ENCODE measurements at places on chromosomes 3 and 15. TPM values are rescaled to one million over a fixed set of nuclear protein-coding genes. Genes with fewer than 3 reads are reported as not detected.

The TLR9 gene
- total RNA-seq, result 0.38 TPM

The GRK7 gene
- total RNA-seq, result not detected

The HCLS1 gene
- total RNA-seq, result 13.9 TPM

The KLF15 gene
- total RNA-seq, result 33.0 TPM

The BOC gene
- total RNA-seq, result 7.1 TPM

The RAB8B gene
- total RNA-seq, result 12.3 TPM

The SAXO2 gene
- total RNA-seq, result 2.2 TPM

The FANCD2 gene
- 1.0 TPM for total RNA-seq

The GAP43 gene
- 0.22 TPM for total RNA-seq

DNA sequence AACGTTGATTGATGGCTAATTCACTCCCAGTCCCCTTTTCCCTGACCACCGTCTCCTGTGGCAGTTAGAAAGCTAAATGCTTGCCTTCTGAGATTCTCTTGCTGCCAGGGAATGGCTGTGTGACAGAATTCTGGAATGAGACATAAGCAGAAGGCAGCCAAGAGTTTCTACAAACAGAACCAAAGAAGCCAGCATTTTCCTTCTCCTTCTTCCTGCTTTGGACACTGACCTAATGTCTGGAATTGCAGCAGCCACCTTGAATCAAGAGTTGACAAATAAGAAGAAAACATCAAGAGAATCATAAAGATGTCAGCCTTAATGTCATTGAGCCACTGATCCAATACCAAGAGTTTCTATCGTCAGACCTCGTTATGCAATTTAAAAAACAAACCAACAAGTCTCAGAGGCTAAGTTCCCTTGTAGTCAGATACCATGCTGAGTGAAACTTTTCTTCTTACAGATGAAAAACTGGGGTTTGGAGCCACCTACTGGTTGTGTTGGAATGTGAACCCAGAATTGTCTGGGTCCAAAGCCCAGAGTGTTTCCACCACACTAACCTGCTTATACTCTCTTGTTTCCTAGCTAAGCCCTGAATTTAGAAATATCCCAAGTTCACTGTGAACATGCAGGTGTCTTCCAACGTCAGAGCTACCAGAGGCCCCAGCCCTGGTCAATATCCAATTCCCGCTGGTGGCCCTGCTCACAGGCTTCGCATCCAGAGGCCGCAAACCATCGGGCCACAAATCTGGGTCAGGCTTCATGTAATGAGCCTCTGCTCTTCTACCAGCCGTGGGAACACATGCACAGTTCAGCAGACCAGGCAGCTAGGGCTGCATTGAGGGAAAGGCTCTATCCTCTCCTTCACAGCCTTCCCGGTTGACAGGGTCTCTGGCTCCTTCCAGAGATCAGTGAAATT is 42.5 kb downstream of the MCF2L2 start:
- DNase-seq, result no peak

- no peak for DNase-seq
Measured at GRCh38 chr3:123595396-123596180, 10.7 kb upstream of the HACD2 start.

DNA sequence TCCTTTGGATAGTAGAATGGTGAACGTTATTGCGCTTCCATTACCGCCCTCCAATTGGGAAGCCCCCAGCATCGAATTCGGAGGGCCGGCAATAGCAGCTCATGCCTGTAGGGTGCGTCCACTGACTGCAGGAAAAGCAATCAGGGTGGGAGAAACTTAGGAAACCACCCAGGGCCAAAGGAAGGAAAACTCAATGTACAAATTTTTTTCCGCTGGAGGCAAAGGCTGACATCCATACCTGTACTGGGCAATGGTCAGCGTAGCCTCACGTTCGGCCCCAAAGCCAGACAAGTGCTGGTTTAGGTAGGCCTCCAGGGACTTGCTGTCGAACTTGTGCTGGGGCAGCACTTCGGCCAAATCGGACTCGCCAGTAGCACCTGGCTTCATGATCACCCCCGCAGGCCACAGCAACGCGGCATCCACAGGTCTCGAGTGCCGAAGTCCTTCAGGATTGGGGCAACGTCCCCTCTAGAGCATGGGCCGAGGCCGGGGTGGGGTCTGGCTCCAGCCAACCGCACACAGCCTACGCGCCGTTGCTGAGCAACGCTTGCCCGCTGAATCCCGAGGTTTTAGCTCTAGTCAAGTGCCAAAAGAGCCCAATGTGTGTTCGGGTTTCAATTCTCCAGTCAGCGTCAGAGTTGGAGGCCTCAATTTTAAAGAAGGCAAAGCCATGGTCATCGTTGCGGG is at the start of gene ACAD11:
Gene ACAD11, minus strand, starts transcription at position 445 of the 687 bp plus-strand sequence. Its CDS starts 58 bp downstream, at position 387.
- peak; percentile 85 for DNase-seq

- DNase-seq, result no peak
Measured at GRCh38 chr15:73727330-73727976, 25.7 kb downstream of the INSYN1 start.

DNA sequence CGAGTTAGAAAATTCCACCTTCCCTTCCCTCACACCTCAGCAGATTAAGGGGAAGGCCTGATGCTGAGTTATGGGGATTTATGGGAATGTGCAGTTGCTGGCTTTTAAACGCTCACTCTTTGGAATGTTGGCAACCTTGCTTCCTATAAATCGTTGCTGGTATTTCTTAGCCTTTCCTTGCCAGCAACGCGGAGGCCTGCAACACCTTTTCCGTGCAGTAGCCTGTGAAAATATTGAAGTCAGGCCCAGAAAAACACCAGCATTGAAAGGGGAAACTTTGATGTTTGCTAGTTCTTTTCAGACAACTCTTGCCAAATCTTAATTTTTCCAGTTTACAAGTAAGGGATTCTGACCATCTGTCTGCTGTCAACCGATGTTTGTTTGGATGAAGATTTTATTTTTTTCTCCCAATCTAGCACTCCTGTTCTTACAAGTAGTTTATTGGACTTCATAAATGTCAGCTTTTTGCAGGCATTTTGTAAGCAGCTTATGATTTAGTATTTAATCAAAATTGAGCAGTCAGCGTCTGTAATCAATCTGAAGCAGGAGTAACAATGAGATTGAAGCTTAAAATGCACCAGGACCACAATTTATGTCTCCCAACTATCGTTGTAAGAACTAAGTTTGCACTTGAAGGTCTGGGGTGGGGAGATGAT is 251.0 kb downstream of the RPLP1 start:
- no peak for DNase-seq

DNA sequence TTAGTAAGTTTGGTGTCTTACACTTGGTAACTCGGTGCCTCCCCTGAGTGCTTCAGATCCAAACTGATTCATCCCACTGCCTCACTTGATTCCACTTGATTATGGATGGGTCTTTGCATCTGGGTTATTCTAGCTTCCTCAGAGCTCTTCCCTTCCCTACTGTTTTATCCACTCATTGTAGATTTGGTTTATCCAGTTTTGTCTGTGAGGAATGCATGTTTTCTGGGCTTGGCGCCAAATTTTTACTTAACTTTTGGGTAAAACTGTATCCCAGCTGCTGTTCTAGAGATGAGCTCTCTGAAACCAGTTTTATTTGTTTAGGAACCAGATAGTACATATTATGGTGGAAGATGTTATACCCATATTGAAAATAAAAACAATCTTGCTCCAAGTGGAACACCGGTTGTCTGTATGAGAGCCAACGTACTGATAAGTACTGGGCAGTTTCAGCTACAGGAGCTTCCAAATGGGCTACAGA is 20.9 kb downstream of the RAD54L2 start:
- DNase-seq, result no peak

GRCh38 chr15:96171853-96172296 is 158.6 kb upstream of the NR2F2 start:
- no peak for DNase-seq

DNA sequence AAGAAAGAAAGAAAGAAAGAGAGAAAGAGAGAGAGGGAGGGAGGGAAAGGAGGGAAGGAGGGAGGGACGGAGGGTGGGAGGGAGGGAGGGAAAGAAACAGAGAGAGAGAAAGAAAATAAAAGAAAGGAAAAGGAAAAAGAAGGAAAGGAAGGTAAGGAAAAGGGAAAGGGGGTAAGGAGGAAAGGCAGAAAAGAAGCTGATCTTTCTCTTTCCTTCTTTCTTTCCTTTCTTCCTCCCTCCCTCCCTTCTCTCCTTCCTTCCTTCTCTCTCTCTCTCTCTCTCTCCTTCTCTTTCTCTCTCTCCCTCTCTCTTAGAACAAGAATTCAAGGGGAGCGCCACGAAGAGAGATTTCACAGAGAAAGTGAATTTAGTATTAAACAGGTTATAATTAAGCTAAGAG is 25.8 kb upstream of the TMCC1 start:
- no peak for DNase-seq

GRCh38 chr15:74364936-74365597 is 2.4 kb downstream of the CYP11A1 start:
- DNase-seq, result no peak

- DNase-seq, result no peak
Measured at GRCh38 chr3:69164296-69164695, 41.9 kb upstream of the LMOD3 start.

GRCh38 chr15:85403745-85404144 is 23.3 kb downstream of the AKAP13 start:
- no peak for DNase-seq

GRCh38 chr3:31498791-31499190 is 33.9 kb upstream of the STT3B start:
- DNase-seq, result no peak

GRCh38 chr3:180678231-180678630 is 1.1 kb downstream of the CCDC39 start:
- DNase-seq, result no peak

- DNase-seq, result no peak
Measured at GRCh38 chr3:27610800-27611525, 111.2 kb downstream of the EOMES start.

- DNase-seq, result no peak
Measured at GRCh38 chr3:125000661-125001060, 55.1 kb downstream of the HEG1 start.

GRCh38 chr3:176690083-176690869 is 507.0 kb downstream of the TBL1XR1 start:
- DNase-seq, result no peak

DNA sequence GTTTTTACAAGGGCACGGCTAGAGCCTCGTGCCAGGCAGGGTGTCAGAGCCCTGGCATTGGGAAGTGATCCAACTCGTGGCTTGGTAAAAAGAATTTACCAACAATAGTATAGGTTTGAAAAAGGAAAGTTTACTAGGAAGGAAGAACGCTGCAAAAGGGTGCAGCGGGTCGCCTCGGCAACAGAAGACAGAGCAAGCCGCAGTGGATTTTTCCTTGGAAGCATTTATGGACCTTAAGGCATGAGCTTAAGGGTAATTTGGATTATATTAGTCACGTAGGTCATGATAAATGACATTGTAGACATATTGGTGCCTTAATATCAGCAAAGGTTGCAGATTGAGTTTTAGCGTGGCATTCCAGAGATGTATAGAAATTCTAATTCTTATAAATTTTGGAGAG is 163.4 kb upstream of the PPP2R3A start:
- no peak for DNase-seq

DNA sequence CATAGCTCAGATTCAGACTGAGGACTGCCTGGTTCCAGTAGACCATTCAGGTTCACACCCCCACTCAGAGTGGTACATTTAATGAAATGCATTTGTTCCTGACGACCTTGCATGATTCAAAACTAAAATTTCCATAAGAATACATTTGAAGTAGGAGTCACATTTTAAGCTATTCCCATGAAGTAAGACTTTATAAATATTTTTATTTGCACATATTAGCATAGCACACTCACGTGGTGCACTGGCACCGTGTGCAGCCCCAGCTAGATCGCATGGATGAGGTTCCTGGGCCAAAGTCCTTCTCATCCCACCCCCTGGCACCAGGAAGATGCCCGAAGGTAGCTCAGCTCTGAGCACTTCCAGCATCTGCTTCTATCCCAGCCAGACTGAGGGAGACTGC is 59.4 kb downstream of the SLCO2A1 start:
- no peak for DNase-seq

DNA sequence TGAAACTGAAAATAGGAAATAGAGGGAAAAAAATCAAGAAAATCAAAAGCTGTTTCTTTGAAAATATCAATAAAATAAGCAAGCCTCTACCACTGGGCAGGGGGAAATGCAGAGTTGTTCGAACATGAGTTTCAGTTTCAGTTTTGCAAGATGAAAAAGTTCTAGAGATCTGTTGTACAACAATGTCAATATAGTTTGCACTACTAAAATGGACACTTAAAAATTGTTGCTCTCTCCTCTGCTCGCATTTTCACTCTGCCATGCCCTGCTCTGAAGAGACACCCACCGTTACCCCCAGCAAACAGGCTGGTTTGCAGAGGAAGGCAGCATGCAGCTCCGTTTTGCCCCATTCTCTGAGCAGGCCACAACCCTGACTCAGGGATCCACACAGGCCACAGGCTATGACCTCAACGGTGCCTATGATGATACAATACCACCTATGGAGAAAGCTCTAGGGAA is 64.5 kb downstream of the ZNF148 start:
- no peak for DNase-seq

DNA sequence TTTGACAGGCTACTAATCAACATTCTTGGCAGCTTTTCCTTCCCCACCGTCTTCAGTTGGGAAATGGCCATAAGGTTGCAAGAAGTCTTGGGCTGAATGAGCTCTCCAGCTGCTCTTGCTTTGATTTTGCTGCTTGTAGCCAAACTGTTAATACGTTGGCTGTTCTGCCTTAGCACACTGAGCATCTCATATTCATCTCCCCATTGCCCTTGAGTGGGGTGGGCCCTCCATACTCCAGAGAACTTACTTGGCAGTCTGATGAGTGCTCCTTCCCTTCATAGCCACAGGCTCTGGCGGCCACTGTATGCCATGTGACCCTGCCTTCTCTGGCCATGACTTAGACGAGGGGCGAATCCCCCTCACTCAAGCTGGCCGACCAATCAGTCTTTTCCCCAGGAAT is 25.8 kb upstream of the PAQR5 start:
- DNase-seq, result no peak

DNA sequence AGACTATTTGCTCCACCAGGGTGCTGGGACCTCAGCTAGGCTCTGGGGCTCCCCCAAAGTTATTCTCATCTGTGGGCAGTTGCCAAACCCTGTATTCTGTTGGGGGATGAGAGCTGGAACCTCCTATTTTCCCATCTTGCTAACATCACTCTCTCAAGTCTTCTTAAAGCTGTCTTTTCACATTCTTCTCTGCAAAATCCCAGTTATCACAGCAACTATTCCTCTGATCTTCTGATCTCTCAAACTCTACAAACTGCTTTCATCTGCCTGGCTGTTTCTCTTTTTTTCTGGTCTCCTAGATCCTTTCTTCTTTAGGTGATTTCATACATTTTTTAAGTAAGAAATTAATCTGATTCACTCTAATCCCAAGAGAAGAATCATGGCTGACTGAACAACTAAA is 10.7 kb upstream of the ADAMTSL3 start:
- DNase-seq, result no peak

DNA sequence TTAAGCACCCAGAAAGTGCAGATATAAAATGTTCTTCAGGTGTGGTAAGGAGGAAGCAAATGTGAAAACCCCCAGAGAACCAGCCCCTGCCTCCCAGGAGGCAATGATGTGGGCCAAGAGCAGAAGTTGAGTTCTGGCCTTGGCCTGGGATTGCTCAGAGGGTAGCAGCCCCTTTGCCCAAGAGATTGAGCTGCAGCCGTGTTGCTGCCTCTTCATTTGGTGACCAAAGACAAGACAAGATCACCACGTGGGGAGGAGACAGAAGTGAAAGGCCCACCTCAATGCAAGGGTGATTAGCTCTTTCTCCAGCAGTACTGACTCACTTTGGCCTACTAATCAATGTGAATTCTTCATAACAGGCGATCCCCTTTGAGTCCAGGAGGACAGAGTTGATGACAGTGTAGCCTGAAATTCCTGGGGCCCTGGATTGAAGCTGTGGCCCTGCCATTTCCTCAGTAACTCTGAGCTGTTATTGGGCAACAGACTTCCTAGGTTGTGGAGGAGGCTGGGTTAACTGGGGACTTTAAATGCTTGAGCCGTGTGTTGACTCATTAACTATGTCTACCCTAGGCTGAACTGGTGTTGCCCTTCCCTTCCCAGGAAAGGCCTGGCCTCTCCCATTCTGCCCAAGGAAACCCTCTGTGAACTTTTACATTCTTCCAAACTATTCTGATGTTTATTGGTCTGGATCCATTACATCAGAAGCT is 86.5 kb downstream of the ST6GAL1 start:
- no peak for DNase-seq
